ENCODE measurements at places on chromosomes 3 and 15. TPM values are rescaled to one million over a fixed set of nuclear protein-coding genes. Genes with fewer than 3 reads are reported as not detected.
A peak's percentile ranks its signal among the peaks of the same experiment; 100 is the strongest.

The BLM gene
- total RNA-seq, result 26.7 TPM

The SERPINI2 gene
- total RNA-seq, result not detected

The P2RY14 gene
- total RNA-seq, result not detected

DNA sequence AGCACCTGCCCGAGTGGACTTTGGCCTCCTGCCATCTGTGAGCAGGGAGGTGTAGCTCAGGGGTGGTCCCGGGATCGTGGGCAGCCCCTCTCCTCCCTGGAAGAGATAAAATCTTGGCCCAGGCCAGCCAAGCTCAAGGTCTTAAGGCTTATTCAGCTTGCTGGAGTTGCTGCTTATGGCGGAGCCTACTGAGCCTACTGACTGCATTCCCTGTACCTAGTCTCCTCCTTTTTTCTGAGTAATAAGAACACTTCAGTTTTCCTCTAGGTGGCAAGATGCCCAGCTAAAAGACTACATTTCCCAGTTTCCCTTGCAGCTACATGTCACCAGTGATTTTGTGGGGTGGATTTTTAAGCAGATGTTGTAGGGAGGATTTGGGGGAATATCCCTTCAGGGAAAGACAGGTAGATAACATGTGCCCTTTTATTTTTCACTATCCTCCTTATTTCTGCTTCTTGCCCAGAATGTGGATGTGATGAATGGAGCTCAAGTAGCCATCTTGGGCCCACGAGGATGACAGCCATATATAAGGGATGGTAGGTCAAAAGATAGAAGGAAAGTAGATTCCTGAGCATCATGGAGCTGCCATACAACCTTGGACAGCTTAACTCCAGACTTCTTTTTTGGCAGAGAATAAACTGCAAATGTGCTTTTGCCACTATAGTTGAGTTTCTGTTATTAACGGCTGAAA, 41.4 kb upstream of the INSYN1 start:
- DNase-seq, result no peak

The SACM1L gene
- total RNA-seq, result 40.5 TPM

- DNase-seq, result no peak
Measured at GRCh38 chr3:177337541-177338331, 140.5 kb upstream of the TBL1XR1 start.

The ZNF445 gene
- total RNA-seq, result 18.8 TPM

GRCh38 chr15:68465861-68466560, 34.0 kb upstream of the ITGA11 start:
- DNase-seq, result no peak

DNA sequence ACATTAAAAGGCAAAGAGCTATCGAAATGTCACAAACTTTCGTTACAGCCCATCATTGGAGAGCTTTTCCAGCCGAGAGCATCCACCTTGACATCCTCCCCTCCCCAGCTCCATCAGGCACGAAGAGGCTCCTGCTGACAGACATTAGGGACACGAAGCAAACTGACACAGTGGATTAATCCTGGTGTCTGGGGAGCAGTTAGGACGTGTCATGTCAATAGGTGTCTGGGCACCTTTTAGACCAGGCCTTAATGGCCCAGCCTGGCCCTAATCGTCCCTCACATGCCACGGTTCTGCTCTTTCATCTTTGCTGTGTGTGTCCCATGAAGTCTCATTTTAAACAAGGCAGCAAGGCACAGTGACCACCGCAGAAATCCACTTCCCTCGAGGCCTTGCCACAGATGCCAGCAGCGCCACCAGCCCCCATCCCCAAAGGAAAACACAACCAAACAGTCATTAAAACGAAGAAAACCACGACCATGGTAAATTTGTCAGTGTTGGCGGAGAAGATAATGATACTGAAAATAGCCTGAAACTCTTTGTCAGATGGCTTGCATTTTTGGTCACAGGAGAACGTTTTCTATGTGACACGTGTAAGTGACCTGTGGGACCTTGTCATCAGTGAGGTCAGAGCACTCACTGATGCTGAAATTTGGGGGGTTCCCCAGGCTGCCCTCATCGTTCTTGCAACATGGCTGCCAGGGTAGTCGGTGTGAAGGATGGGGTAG, 16.3 kb upstream of the PCSK6 start:
- no peak for DNase-seq

- DNase-seq, result no peak
Measured at GRCh38 chr15:41180206-41180789, 50.3 kb downstream of the EXD1 start.

The CCDC54 gene
- total RNA-seq, result not detected

The CFAP91 gene
- total RNA-seq, result 2.2 TPM

DNA sequence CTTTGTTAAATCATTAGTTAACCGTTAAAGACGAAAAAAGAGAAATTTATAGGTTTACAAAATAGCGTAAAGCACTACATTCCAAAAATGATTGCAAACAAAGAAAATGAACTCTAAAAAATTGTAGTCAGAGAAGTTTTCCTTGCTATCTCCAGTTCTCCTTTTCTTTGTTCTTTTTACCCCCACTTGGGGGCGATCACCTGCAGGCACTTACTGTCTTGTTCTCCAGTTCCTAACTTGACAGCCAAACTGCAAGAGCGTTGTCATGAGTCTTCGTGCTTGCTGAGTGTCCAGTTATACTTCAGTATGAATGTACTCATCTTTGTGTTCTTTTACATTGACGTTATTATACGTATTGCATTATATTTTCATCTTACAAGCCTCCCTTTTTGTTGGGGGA, 54.5 kb downstream of the CHD2 start:
- DNase-seq, result peak; percentile 37

DNA sequence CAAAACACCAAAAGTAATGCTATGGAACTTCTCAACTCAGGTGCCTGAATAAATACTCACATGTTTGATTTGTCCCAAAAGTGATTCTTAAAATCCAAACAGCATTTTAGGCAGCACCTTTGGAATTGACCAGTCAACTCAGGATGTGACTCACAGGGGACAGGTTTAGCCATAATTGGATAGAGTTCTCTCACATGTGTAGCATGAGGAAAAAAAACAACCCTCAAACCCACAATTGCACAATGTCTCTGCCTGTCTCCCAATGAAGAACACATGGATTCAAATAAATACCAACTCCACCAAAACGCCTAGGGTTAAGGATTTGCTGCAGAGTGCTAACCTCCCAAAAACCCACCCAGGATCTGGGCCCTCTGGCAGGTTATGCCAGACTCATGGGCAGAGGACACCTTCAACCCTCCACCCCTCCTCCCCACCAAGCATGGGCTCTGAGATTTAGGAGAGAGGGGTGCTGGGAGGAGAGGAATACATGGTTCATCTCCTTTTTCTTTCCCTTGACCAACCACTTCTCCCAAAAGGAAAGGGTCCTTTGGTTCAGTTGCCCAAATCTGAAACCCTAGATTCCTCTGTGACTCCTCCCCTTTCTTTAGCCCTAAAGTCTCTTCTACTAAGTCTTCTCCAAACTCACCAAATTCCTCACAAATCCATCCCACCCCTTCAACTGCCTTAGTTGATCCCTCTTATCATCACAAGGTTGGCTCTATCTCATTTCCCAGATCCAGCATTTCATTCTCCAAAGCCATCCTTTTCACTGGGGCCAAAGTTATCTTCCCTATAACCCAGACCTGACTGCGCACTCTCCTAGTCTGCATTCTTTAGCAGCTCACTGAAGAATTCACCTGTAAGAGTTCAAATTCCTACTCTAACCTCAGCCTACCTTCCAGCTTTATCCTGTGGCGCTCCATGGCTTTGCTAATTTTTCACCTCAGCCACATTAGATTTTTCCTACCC, 7.7 kb downstream of the RYK start:
- DNase-seq, result peak; percentile 64

The SERINC4 gene
- total RNA-seq, result 0.33 TPM

The CPNE4 gene
- 23.2 TPM for total RNA-seq

DNA sequence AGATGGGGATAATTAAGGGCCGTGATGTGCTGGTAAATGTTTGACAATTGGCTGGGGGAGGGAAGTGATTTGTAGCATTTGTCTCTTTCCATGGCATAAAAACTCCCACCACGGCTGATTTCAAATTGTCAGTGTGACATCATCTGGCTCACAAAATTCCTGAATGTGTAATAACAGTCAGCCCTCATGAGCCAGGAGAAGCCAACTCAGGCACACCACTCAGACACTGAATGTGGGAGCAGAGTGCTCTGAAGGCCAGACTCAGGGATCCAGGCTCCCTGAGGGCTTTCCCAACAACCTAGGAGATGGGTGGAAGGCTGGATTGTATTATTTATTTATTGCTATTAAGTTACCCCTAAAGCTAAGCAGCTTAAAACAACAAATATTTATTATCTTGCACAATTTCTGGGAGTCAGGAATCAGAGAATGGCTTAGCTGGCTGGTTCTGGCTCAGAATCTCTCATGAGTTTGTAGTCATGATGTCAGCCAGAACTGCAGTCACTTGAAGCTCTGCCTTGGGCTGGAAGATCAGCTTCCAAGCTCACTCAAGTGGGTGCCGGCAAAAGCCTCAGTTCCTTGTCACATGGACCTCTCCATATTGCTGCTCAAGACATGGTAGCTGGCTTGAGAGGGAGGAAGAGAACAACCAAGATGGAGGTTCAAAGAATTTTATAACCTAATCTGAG, 6.5 kb upstream of the CPEB1 start:
- no peak for DNase-seq

The SLC9C1 gene
- total RNA-seq, result not detected

DNA sequence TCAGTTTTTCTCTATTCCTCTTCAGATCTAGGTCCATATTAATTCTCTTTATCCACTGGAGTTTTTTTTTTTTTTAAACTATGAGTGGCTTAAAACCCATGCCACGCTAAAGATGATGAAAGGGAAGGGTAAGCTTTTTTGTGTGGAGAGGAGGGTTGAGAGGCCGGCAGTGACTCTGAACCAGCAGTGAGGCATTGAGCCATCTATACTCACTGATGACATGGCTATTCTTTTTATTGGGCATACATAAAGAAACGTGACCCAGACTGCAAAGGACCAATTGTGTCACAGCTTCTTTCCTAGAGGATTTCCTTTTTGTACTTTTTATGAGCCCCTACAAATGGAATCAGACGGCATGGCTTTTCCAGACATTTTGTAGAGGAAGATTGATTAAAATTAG, 662.2 kb downstream of the AGBL1 start:
- no peak for DNase-seq

DNA sequence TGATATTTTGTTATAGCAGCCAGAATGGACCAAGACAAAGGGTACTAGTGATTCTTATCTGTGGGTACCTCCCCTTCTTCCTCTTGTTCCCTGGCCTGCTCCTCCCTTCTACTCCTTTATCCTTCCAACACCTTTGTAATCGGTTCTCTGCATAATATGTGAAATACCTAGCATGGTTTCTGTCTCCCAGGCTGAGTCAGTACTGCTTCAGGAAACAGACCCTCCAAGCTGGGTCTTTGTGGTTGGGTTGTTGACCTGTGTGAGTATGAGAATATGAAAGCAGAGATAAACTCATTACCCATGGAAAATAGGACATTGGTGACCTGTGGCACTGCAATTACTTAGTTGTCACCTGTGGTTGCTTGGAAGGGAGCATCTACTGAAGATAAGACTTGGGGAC, 69.3 kb upstream of the KLF13 start:
- no peak for DNase-seq

The SCAANT1 gene
- not detected for total RNA-seq

GRCh38 chr3:128624526-128625138, 26.0 kb downstream of the RPN1 start:
- no peak for DNase-seq

The HEG1 gene
- 0.97 TPM for total RNA-seq

DNA sequence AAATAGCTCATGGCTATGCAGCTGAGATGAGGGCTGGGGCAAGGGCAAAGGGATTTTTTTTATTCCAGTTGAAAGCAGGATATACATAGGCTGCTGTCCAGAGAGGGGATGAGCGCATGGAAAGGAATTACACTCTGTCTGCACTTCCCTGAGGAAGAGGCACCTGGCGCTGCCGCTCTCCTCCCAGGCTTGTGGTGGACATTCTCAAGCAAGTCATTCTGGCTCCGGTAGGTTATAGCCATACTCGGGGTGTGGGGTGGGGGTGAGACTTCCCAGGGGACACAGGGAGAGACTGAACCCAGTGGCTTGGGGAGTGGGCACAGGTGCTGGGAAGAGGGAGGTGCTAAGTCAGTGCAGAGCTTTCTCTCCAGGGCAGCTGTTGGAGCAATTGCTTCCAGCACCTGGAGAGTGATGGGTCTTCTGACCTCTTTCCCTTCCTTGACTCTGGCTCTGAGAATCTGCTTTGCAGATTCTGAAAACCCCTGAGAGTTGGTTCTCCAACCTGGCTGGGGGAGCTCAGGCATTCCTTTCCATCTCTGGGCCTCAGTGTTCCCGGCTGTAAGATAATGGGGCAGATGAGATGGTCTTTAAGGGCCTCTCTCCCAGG, 24.3 kb downstream of the CYP8B1 start:
- DNase-seq, result no peak

GRCh38 chr3:69439643-69440270, 53.9 kb upstream of the FRMD4B start:
- peak; percentile 12 for DNase-seq

The EIF3J gene
- total RNA-seq, result 86.5 TPM

The PLS1 gene
- total RNA-seq, result 165 TPM

The KIF7 gene
- total RNA-seq, result 1.7 TPM

The C3orf85 gene
- total RNA-seq, result not detected

The GOLGA6D gene
- 0.27 TPM for total RNA-seq

DNA sequence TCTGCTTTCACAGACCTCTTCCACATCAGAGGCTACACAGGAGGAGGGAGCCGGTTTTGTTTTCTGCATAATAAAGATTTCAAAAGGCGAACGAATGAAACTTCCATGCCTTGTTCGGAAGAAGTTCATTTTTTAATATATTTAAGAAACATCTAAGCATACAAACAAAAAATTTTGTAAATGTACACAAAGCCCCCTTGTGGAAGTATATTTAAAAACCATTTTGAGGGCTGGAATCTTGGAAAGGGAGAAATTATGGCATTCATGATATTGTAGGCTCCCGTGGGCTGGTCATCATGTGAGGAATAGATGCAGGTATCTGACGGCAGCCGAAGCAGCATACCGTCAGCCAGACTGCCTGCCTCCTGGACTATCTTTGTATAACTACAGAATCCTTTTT, 90.4 kb downstream of the MECOM start:
- no peak for DNase-seq

The TM4SF18 gene
- total RNA-seq, result not detected

The TRH gene
- total RNA-seq, result not detected

The LHFPL4 gene
- not detected for total RNA-seq

- peak; percentile 89 for DNase-seq
Measured at GRCh38 chr3:44861412-44862225, at the start of gene TMEM42. TSS of gene TMEM42 (plus strand) at chr3:44861912. CDS start at chr3:44861925, 13 bp downstream.

The CEP152 gene
- 19.6 TPM for total RNA-seq

- no peak for DNase-seq
Measured at GRCh38 chr15:73935547-73935946, 9.3 kb downstream of the LOXL1 start.

The GADL1 gene
- not detected for total RNA-seq

Data from Calu3 (cell line).